ENCODE measurements at places on chromosomes 12 and 14. TPM values are rescaled to one million over a fixed set of nuclear protein-coding genes. Genes with fewer than 3 reads are reported as not detected.

The HIP1R gene
- total RNA-seq = 411 TPM

The ANKS1B gene
- total RNA-seq = not detected

The ESRRB gene
- total RNA-seq = not detected

The ARMH4 gene
- not detected for total RNA-seq

The SRRM4 gene
- not detected for total RNA-seq

- no peak for DNase-seq
Observed at GRCh38 chr14:23154964-23155587, 28.4 kb downstream of the SLC7A8 start.

DNA sequence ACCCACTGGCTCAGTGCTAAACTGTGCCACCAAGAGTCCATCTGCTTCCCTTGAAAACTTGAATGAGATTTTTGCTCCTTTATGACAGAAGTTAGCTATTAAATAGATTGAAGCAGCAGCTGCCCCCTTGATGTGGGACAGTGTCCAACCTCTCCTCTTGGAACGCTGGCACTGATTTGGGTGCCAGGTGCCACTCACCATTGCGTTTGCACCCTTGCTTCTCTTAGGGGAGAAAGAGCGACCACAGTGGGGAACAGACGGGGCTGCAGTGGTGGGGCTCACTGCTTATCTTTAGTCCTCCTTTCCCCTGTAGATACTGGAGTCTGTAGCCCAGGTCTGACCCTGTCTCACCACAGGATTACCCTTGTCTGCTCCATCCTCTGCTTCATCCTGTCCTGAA lies 9.4 kb downstream of the EP400 start:
- no peak for DNase-seq

DNA sequence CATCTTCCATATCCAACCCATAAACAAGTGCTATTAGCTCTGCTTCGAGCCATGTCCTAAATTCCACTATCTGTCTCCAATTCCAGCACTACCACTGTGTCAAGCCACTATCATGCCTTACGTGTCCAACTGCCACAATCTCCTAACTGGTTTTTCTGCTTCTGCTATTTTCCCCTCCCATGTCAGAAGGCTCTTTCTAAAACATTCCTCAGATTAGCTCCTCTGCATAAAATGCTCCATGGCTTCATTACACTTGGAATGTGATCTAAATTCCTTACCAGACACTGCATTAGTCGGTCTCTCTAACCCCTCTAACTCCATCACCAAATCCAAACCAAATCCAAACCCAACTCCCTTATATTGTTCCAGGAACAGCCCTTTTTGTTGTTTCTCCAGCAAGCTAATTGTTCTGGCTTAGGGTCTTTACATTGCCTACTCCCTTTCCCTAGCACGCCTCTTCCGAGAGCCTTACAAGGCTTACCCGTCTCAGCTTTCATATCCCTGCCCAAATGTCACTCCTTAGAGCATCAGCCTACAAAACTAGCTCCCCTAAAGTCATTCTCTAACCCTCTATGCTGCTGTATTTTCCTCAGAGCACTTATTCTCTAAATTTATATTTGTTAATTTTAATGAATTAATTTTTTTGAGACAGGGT lies 139.7 kb downstream of the HELB start:
- no peak for DNase-seq

- DNase-seq = no peak
Observed at GRCh38 chr12:53968214-53969127, 4.5 kb upstream of the HOXC11 start.

- DNase-seq = no peak
Observed at GRCh38 chr12:114661245-114661644, 22.7 kb downstream of the TBX3 start.

- no peak for DNase-seq
Observed at GRCh38 chr12:104863296-104863948, 94.7 kb downstream of the SLC41A2 start.

DNA sequence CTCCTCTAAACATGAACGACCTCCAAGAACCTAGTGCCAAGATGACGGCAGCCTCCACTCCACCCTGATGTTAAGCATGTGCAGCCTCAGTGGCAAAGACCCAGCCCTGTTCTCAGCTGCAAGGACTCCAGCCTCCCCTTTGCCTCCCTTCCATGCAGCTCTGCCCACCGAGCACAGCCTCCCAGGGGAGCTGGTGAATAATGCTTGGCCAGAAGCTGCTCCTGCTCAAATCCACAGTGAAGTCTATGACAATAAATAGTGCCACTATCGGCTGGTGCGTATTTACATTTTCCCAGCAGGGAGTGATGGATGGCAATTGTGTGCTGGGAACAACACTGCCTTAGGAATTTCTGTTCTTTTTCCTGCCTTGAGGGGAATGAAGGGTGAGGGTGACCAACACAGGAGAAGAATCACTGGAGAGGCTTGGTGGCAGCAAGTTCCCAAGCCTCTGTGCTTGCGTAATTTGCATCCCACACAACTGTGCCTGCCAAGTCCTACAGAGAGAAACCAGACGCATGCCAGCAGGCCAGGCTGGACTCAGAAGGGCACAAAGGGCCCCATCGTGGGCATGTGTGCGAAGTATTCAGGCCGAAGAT lies 29.9 kb upstream of the TC2N start:
- no peak for DNase-seq

- peak; percentile 67 for DNase-seq
Observed at GRCh38 chr12:13097491-13098011, 5.9 kb downstream of the GSG1 start.

DNA sequence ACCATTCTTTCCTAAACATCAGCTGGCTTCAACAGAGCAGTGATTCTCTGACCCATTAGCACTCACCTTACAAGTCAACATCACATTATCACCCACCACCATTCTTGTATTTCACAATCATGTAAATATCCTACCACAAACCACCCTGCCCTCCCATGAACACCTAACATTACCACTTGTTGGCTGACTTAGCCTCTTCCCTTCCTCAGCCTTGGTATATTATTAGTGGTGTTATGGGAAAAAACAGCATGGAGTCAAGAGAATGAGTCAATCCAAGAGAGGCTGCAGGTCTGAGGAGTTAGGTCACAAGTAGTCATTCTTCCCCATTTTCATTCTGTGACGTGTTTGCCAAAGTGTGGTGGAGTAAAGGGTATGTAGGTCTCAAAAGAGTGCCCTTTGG lies 22.3 kb upstream of the MGP start:
- DNase-seq = no peak
